GM12878 (cell line): ENCODE measurements at places on chromosomes 3 and 15. TPM values are rescaled to one million over a fixed set of nuclear protein-coding genes. Genes with fewer than 3 reads are reported as not detected.

- no peak for DNase-seq
- no peaks in the 10 kb centered on the region for H3K27me3 ChIP-seq
- H3K27ac ChIP-seq, result no peak overlapping the region
- no peak overlapping the region for H3K4me3 ChIP-seq
- peaks cover 16% of the 10 kb centered on the region for H3K4me1 ChIP-seq
- no peaks in the 10 kb centered on the region for H3K36me3 ChIP-seq
These were observed 93.4 kb downstream of the LRRC28 start for GRCh38 chr15:99344639-99345038.

- no peak overlapping the region for H3K27ac ChIP-seq
- DNase-seq, result no peak
- H3K4me3 ChIP-seq, result no peak overlapping the region
- H3K27me3 ChIP-seq, result no peaks in the 10 kb centered on the region
- H3K4me1 ChIP-seq, result no peaks in the 10 kb centered on the region
- no peaks in the 10 kb centered on the region for H3K36me3 ChIP-seq
These were observed 34.1 kb upstream of the HACD2 start for GRCh38 chr3:123618768-123619484.

DNA sequence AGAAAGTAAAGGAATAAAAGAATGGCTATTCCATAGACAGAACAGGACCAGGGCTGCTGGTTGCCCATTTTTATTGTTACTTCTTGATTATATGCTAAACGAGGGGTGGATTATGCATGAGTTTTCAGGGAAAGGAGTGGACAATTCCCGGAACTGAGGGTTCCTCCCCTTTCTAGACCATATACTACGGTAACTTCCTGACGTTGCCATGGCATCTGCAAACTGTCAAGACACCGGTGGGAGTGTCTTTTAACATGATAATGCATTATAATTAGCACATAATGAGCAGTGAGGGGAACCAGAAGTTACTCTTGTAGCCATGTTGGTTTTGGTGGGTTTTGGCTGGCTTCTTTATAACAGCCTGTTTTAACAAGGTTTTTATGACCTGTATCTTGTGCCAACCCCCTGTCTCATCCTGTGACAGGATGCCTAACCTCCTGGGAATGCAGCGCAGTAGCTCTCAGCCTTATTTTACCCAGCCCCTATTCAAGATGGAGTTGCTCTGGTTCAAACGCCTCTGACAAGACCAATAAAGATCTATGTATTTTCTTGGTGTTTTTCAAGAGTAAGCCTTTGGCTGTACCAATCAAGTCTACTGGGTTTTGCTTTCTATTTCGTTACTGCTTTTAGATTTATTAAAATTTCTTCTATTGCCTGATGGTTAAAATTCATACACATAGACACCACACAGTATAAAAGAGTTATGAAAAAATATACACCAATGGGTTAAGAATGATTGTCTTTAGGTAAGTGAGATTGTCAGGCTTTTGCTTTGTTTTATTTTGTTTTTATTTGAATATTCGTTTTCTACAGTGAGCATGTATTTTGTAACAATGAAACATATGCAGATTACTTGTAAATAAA, 37.4 kb upstream of the CTDSPL start:
- H3K36me3 ChIP-seq, result no peaks in the 10 kb centered on the region
- H3K4me1 ChIP-seq, result no peaks in the 10 kb centered on the region
- no peak overlapping the region for H3K27ac ChIP-seq
- DNase-seq, result no peak

- H3K4me3 ChIP-seq, result no peak overlapping the region
- H3K27me3 ChIP-seq, result no peaks in the 10 kb centered on the region
- DNase-seq, result no peak
- H3K36me3 ChIP-seq, result no peaks in the 10 kb centered on the region
- no peak overlapping the region for H3K27ac ChIP-seq
These were observed 4.2 kb upstream of the NUP210 start for GRCh38 chr3:13424141-13424844.

DNA sequence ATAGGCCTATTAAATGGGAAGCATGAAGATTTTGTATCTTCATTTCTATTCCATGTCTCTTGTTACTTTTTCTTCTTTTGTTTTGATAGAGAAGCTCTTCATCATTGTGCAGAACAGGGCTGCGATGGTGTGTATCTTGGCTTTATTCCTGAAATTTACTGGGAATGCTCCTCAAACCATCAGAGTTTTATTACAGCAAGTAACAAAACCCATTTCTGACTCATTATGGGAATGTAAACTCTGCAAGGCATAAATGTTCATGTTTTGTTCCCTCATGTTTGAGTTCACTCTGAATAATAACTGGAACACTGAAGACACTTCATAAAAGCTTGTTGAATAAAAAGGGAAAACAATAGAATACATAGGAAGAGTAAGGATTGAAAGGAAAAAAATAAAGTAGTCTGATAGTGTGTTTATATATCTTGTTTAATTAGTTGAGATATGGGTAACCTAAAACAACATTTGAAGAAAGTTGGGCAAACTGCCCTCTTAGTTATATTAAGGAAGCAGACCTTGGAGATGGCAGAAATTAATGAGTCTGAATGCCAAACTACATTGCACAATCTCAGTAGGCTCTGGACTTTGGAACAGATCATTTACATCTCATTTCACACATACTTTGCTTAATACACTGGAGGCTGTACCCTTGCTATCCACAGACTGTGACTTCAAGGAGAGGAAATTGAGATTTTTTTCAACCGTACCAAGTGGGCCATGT, 521.5 kb downstream of the GRM7 start:
- H3K4me1 ChIP-seq, result no peaks in the 10 kb centered on the region
- no peak for DNase-seq
- H3K27ac ChIP-seq, result no peak overlapping the region
- no peak overlapping the region for H3K4me3 ChIP-seq
- H3K27me3 ChIP-seq, result no peaks in the 10 kb centered on the region

GRCh38 chr3:61772456-61772855, 211.1 kb downstream of the PTPRG start:
- H3K27me3 ChIP-seq, result peaks cover 3% of the 10 kb centered on the region; the same call in 1 of the 2 replicates
- no peaks in the 10 kb centered on the region for H3K36me3 ChIP-seq
- no peak for DNase-seq
- no peak overlapping the region for H3K4me3 ChIP-seq
- no peaks in the 10 kb centered on the region for H3K4me1 ChIP-seq
- no peak overlapping the region for H3K27ac ChIP-seq

STARD9 gene
- 2.7 TPM in 2 replicates for polyA plus RNA-seq

SPPL2A gene
- polyA plus RNA-seq, result 76.7 and 85.1 TPM in 2 replicates

LCTL gene
- polyA plus RNA-seq, result 0.34 and 0.76 TPM in 2 replicates

SLC9C1 gene
- polyA plus RNA-seq, result not detected in 2 replicates

SEMA3G gene
- polyA plus RNA-seq, result not detected in 2 replicates

CLDN18 gene
- polyA plus RNA-seq, result 0.28 TPM in 1 of 2 replicates, not detected in the other
